ENCODE measurements at places on chromosomes 7 and 10.

DNA sequence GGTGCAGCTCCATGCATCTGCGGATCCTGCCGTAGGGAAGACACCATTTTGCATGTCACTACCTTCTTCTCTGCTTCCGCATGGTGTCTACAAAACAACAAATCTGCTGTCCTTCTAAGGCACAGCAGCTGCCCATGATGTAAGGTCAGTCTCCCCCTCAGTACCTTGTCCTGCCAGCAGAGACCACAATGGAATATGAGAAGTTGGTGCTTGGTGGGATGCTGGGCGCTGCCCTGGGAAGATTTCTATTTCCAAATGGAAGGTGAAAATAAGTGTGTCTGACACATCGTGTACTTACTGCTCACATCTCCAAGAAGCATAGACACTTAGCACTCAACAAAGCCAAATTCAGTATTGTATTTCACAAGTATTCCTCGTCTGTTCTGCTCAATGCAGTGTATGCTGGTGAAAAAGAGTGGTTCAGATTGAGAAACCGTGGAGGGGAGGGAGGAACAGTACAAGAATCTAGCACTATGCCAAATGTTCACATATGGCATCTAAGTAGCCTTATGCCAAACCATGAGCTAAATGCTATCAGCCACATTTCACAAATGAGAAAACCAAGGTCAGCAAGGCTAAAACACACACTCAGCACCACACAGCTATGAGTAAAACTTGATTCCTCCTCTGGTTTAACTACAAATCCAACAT, 95.0 kb downstream of the GRB10 start:
- no peak for DNase-seq

- peak; percentile 39 for DNase-seq
Measured at GRCh38 chr7:39741942-39742623, 118.7 kb downstream of the RALA start.

- DNase-seq = no peak
Measured at GRCh38 chr10:29691564-29692072, 56.8 kb upstream of the SVIL start.

DNA sequence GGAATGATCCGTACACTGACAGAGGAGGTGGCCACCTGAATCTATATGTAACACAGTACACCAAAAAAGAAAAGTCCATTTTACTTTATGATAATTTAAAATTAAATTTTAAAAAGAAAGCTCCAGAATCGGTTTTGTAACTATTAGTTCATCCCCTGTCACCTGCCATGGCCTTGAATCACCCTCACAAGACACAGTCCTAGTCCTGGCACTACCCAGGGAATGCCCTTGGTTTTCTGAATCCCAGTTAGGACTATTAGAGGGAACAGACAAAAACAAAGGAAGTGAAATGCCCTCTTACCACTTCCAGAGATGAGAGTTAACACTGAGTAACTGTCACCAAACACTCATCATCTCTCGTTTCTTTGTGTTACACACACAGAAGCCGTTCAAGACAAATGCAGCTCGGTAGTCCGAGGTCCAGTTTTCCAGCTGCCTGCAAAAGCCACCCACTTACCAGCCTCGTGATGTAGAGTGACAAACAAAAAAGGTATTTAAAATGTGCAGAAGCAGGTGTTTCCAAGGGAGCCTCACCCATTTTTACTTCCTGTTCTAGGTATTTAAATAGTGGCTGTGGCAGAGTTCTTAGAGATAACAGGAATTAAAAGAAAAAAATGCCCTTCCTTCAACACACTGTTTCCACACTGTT, 6.1 kb downstream of the PTPRN2 start:
- no peak for DNase-seq

DNA sequence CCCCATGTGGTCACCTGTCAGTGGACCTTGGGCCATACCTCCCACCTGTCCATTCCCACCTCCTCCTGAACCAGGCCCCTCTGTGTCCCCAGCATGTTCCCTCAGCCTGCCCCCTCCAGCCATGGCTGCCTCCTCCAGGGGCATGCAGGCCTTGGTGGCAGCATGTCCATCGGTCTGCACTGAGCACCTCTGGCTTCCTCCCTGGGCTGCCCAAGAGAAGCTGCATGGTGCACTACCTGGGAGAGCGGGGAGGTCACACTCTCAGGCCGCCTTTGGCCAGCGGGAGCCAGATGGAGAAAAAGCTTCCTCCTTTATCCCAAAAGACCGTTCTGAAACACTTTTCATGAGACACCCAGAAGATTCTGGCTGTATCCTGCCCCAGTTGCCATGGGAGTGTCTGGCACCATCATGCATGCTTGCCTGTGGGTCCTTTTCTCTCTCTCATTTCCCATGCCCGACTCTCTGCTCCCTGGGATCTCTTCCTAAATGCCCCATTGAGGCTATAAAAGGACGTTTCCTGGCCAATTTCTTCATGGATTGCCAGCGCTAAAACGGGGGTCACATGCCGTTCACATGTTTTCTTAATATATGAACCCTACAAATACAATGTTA, 45.5 kb upstream of the MGMT start:
- no peak for DNase-seq

DNA sequence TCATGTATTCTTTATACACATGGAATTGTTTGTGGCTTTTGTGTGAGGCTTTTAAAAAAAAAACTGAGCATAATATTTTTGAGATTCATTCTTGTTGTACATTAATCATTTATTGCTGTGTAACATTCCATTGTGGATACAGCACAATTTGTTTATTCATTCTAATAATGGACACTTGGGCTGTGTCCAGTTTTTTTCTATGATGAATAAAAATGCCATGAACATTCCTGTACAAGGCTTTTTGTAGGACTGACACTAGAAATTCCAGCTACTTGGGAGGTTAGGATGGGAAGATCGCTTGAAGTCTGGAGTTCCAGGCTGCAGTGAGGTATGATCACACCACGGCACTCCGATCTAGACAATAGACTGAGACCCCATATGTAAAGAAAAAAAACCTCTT, 254.3 kb upstream of the CACNA2D1 start:
- DNase-seq = no peak

DNA sequence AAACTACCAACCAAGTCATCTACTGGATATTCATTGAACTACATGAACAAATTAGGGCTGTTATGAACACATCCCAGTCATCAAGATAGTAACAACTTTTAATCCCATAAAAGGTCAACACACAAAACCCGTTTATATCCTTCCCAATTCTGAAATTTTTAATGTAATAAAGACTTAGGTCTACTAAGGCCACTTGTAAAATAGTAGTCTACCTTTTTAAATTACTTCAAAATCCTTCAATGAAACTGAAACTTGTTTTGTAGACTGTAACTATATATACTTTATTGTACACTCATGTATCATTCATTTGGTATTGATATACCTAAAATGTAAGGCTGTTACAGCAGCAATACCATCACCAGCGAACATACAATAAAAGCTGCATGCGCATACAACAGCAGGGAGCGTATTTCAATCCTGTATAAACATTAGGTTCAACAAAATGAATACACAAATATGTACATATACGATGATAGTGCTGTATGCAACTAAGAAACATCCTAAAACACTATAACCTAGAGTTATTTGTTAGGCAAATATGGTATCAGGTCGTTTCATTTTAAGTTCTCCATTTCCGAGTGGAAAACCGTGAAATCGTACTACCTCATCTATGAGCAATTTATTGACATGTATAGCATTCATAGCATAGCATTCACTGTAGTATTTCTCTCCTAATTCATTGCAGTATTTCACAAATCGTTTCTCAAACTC, 973 bp downstream of the ATAD1 start:
- DNase-seq = peak; percentile 16

- no peak for DNase-seq
Measured at GRCh38 chr10:49162761-49163310, 25.4 kb downstream of the TMEM273 start.

- DNase-seq = peak; percentile 39
Measured at GRCh38 chr7:36777062-36777461, 52.8 kb upstream of the AOAH start.

DNA sequence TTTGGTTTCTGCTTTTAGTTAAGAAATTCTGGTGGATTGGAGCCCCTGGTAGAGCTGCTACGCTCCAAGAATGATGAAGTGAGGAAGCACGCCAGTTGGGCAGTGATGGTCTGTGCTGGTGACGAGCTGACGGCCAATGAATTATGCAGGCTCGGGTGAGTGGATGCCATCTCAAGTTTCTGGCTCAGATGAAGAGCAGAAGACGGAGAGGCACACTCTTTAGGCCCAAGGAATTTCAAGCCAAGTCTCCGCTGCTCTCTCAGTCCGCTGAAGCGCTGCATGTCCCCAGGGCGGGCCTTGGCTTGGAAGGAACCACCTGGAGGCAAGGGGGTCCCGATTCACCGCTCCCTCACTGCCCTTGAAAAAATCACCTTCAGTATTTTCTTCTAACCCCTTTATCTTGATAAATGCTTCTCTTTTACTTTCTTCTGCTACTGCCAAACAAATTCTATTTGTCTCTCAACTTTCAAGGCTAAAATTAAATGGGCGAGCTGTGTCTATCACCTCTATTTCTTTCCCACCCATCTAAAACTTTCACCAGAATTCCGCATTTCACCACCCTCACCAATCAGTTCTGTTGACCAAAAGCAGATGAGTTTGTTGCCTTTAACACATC, 74.2 kb downstream of the ARMC3 start:
- no peak for DNase-seq

GRCh38 chr10:46293228-46293627, 6.4 kb downstream of the ANTXRL start:
- DNase-seq = no peak

DNA sequence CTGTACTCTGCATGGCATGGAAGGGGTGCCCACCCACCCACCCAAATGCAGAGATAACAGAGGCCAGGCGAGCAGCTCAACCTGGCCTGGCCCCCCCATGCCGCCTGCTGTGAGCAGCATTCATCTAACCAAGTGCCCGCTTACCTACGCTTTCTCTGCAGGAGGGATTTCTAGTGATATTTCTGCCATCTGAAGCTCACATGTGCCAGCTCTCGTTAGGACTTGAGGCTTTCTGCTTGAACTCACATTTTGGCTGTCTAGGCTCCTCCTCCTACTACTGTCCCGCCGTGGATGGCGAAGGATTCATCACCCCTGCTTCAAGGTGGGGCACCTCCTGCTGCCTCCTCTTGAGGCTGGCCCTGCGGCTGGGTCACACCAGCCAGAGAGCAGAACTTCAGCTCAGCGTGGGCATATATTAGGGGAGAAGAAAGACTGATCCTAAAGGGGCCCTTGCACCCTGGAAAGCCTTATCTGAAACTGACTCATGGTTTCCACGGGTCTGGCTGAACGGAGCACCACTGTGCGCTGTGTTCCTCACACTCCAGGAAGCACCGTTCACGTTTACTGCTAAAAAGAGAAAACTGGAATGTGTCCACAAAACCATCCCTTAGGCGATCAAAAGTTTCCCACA, 45.5 kb downstream of the CTBP2 start:
- DNase-seq = no peak

DNA sequence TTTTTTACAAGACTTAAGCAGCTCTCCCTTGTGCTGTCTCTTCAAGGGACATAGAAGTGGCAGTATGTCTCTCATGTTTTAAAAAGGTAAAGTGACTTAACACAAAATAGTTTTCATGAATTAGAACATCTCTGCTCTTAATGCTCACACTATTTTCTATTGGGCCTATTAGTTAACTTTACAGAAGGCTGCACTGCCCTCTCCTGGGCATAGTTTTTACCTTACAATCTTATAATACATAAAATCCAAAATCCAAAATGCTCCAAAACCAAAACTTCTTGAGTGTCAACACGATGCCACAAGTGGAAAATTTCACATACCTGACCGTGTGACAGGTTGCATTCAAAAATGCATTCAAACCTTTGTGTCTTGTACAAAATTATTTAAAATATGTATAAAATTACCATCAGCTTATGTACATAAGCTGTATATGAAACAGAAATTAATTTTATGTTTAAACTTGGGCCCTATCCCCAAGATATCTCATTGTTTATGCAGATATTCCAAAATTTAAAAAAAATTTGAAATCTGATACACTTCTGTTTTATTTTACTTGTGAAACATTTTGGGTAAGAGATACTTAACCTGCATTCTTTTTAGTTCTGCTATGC, 25.8 kb downstream of the TES start:
- DNase-seq = peak; percentile 32

DNA sequence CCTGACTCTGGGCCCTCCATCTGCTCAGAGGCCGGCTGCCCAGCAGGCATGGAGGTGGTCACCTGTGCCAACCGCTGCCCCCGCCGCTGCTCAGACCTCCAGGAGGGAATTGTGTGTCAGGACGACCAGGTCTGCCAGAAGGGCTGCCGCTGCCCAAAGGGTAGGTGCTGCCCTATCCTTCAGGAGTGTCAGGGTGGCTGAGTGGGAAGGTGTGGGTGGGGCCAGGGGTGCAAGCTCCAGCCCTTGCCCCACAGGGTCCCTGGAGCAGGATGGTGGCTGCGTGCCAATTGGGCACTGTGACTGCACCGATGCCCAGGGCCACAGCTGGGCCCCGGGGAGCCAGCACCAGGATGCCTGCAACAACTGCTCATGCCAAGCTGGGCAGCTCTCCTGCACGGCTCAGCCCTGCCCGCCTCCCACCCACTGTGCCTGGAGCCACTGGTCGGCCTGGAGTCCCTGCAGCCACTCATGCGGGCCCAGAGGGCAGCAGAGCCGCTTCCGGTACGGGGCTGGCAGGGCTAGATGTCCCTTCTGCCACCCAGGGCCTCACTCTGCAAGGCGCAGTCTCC, 17.5 kb upstream of the ZNF862 start:
- DNase-seq = no peak

GRCh38 chr7:134428942-134429341, 30.0 kb downstream of the AKR1B1 start:
- DNase-seq = no peak

GRCh38 chr7:119028736-119029135, 804.2 kb downstream of the ANKRD7 start:
- no peak for DNase-seq

DNA sequence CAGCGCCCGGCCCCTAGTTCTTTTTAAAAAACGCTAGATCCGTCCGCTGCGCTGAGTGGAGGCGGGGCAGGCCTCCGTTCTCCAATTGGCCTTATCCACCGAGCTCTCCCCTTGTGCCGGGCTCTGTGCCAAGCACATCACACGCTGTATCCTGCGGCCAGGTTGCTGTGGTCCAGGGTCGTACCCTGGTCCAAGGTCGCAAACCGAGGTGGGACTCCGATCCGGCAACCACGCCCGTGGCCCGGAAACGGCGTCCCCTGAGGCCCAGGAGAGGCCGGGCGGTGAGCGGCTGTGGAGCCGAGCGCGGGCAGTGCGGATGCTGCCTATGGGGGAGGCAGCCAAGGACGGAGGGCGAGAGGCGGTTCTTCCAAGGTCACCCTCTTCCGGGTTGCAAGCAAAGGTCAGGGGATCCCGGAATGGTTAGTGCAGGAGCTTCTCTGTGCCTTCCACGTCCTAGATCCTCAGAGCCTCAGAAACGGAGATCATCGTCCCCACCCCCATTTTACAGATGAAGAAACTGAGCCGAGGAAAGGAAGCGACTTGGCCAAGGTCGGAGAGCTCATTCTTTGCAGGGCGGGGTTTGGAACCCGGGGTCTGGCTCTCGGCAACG, 72.4 kb upstream of the LRRC4 start:
- DNase-seq = peak; percentile 12

- DNase-seq = no peak
Measured at GRCh38 chr10:105702211-105702610, 1061.1 kb downstream of the SORCS3 start.

DNA sequence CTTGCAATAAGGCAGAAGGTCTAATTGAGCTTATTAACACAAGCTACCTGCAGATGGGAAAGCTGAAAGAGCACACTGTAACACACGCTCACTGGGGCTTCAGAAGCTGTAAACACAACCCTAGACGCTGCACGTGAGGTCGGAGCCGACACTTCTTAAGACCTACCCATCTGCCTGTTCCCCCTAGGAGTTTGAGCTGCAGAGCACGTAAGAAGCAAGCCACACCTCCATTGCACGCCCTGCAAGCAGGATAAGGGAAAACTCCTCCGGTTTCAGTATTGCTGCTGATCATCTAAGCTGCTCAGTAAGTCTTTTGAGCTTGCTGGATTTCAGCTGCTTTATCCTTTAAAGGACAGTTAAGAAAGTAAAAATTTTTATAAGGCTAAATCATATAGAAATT, 244.0 kb upstream of the ZWINT start:
- no peak for DNase-seq

All from activated CD4-positive, alpha-beta T cell treated with anti-CD3 and anti-CD28 coated beads, Interleukin-2, Interleukin-4, amounts not matched to agents 100 ng/mL and 50 ng/mL, durations not matched to agents 16 hours and 8 hours (primary cell).